ENCODE measurements at places on chromosomes 6 and 20. TPM values are rescaled to one million over a fixed set of nuclear protein-coding genes. Genes with fewer than 3 reads are reported as not detected.

The HLA-G gene
- total RNA-seq = not detected

The ZNF334 gene
- 0.21 TPM for total RNA-seq

The RIMS1 gene
- total RNA-seq = not detected

GRCh38 chr6:36856277-36856676 lies 17.0 kb upstream of the CPNE5 start:
- peaks cover 13% of the 10 kb centered on the region for H3K4me1 ChIP-seq
- DNase-seq = no peak
- peaks cover 11% of the 10 kb centered on the region for H3K36me3 ChIP-seq
- H3K27ac ChIP-seq = no peak overlapping the region
- H3K27me3 ChIP-seq = no peaks in the 10 kb centered on the region
- H3K4me3 ChIP-seq = no peak overlapping the region

DNA sequence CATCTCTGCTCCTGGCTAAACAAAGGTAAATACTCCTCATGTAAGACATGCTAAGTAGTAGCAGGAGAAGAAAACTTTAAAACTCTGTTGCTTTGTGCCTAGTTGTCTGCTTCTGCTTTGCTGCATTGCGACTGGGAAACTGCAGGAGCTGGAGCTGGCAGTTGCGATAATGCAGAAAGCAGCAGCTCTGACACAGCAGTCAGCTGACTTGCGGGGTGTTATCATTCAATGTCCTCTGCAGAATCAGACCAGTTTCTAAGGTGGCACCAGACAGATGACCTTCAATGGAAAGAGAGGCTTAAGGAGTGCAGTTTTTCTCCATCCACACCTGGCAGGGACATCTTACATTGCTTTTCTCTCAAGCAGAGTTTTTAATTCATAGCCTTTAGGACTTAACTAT lies 69.9 kb upstream of the SOX4 start:
- H3K4me3 ChIP-seq = no peak overlapping the region
- H3K4me1 ChIP-seq = no peaks in the 10 kb centered on the region
- DNase-seq = no peak
- no peaks in the 10 kb centered on the region for H3K36me3 ChIP-seq
- H3K27ac ChIP-seq = no peak overlapping the region

- peak overlapping the region; percentile 59 for H3K27ac ChIP-seq
- H3K4me1 ChIP-seq = peaks cover 64% of the 10 kb centered on the region
- DNase-seq = no peak
- H3K4me3 ChIP-seq = peak overlapping the region; percentile 7
Measured at GRCh38 chr20:50913690-50914375, 17.4 kb downstream of the ADNP start.

The GMNN gene
- total RNA-seq = 15.3 TPM

The INSM1 gene
- total RNA-seq = not detected

The TRIM15 gene
- not detected for total RNA-seq

The MUCL3 gene
- total RNA-seq = not detected

GRCh38 chr6:150177952-150178520 lies 35.2 kb downstream of the PPP1R14C start:
- DNase-seq = no peak
- no peak overlapping the region for H3K4me3 ChIP-seq
- H3K4me1 ChIP-seq = peaks cover 3% of the 10 kb centered on the region
- H3K36me3 ChIP-seq = no peaks in the 10 kb centered on the region
- peaks cover 39% of the 10 kb centered on the region for H3K27me3 ChIP-seq
- H3K27ac ChIP-seq = no peak overlapping the region

DNA sequence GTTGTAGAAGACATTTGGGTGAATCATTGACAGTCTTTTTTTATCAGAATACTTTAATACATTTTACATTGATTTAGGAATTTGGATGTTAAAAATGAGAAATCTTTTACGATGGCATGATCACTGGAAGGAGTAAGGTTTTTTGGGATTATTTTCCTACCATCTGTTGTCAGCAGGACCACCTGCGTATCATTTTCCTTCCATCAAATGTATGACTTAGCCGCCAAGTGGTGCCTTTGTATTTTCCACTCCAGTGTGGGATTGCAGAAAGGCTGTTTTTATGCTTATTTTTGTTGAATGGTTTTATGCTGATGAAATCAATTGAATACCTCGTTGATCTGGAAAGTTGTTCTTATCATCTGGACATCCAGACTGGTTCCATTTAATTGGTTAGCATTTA lies 35.8 kb downstream of the AKAP12 start:
- H3K4me3 ChIP-seq = no peak overlapping the region
- no peaks in the 10 kb centered on the region for H3K36me3 ChIP-seq
- no peak for DNase-seq

The FRMD1 gene
- not detected for total RNA-seq

DNA sequence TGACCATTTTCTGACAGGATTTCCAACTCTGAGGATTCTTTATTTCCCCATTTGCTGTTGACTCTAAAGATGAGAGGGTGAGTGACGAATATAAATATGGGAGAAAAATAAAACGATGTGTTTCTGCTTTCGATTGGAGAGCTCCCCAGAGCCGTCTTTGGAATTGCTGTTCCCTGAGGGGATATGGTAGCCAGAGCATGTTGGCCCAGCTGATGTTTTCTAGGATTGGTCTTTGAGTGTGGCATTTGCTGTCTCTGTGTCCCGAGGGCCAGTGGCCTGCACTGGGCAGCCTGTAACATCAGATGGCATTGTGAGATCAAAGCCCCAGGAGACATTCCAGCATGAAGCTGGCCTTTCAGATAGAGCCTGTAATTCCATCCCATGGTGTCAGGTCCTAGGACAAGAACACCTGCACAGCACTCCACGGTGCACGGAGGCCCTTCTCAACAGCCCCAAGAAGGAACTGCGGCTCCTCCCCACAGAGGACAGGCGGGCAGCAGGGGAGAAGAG lies 26.7 kb downstream of the PKIG start:
- peaks cover 4% of the 10 kb centered on the region for H3K36me3 ChIP-seq
- no peaks in the 10 kb centered on the region for H3K27me3 ChIP-seq
- H3K4me1 ChIP-seq = peaks cover 9% of the 10 kb centered on the region
- H3K4me3 ChIP-seq = no peak overlapping the region
- no peak for DNase-seq

DNA sequence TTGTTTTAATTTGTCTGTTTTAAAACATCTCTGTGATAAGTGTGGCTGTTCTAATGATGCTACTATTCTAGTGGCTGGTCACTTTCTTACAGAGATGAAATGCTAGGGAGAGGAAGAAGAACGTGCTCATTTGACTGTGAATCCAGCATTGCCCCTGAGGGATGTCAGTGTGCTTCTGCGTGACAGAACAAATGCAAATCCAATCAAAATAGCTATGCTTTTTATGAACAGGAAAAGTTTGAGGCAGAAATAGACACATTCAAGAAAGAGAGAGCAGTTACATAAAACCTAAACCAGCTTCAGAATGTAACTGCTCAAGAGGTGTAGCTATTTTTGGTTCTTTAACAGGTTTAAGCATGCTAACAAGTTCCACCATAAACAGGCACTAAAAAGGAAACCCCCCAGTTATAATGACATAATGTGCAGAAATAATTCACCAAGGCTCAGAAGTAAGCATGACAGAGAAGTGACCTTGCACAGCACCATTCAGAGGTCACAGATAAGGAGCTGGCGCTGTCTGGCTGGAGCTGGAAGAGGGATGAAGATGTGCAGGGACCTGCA lies 385.3 kb downstream of the EPM2A start:
- no peaks in the 10 kb centered on the region for H3K36me3 ChIP-seq
- DNase-seq = no peak

The LHFPL5 gene
- not detected for total RNA-seq
